ENCODE measurements at places on chromosomes 7 and 10.

DNA sequence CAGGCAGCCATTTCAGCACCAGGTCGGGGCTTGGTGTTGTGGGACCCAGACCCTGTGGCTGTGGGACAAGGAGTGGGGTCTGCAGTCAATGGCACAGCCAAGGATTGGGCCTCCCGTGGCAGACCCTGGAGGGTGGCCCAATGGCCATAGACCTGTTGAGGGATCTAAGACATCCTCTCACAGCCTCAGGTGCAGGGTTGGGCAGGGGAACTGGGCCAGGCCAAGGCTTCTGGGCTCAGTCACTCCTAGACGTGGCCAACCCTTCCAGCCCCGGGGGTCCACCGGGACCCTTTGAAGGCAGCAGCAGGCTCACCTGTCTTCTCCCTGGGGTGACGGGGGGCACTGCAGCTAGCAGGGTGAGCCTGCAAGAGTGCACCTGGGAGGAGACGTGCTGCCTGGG lies 45.7 kb upstream of the DPYSL4 start:
- no peak for DNase-seq

DNA sequence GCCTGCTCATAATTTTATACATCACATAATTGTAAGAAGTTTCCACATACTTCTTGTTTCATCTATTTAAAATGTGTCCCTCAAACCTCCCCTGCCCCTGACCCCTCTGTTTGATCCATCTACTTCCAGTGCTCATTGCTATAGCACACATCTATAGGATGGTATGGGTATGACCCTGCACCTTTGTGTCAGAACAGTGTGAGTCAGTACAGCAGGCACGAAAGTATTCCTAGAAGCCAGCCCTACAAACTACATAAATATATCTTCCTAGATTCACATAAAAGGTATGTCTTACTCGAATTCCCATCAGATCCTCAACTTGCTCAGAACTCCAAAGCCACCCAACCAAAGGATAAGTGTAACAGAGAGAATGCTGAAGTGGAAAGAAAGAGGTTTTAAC lies 25.7 kb upstream of the ING3 start:
- no peak for DNase-seq

- DNase-seq, result no peak
These were observed 12.2 kb downstream of the AQP1 start for GRCh38 chr7:30923774-30924413.

- peak; percentile 35 for DNase-seq
These were observed 126.4 kb upstream of the ZNF746 start for GRCh38 chr7:149624006-149624405.

DNA sequence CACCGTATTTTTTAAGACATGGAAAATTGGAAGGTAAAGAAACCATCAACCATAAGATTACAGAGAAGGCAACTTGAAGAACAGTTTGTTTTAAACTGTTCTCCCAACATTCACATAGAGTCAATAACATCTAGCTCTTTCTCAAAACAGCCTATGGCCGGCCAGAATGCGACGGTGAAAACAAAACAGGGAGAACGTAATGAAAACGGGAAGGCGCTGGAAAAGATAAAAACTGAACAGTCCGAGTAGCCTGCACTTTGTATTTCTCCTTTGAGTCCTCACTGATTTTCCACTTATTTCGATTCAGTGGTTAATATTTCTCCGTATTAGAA lies 637 bp downstream of the MICU1 start:
- DNase-seq, result no peak

DNA sequence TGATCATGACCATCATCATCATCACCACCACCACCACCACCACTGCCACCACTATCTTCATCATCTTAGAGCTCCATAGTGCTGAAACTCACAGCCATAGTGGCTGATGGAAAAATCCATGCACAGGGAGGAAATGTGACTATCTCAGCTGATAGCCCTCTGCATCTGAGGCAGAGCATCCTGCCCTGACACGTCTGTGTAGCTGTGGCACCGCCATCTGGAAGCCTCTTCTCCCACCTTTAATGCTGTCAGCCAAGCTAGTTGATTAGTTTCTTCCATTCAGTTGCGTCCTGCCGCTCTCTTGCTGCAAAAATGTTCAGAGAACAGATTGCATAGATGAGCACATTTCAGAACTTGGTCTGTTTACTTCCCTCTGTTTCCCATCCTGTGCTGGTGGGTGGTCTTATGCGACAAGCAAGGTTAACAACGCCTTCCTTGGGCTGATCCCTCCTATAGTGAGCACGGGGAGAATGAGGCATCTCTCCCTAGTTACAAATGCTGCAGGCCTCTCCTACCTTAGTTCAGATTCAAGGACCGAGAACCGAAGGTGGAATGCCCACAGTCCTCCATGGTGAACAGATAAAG lies 478.6 kb downstream of the PLXNA4 start:
- no peak for DNase-seq

- DNase-seq, result no peak
These were observed 182.2 kb upstream of the FZD1 start for GRCh38 chr7:91082038-91082437.

DNA sequence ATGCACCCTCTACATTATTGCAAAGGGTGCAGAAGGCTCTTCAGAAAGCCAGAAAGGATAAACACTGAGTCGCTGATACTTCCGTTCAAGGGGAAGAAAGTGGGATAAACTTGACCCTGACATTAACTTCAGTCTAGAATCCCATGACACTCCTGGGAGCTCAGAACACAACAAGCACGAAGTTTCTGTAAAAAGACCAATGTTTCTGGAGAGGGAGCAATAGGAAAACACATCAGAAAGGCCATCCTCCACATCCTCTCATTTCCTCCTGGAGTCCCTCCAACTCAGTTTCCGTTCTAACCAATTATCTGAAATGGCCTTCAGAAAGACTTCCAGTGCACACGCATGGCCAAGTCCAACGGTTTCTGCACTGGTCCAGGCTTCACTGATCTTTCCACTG lies 113.5 kb downstream of the SORBS1 start:
- no peak for DNase-seq

- DNase-seq, result no peak
These were observed 65.7 kb downstream of the AOAH start for GRCh38 chr7:36658335-36659171.

- DNase-seq, result no peak
These were observed at the start of gene ACTL6B for GRCh38 chr7:100655908-100656674. Gene ACTL6B (minus strand): TSS chr7:100656448. CDS start chr7:100656354, 94 bp downstream.

GRCh38 chr10:124180947-124181549 lies 87.7 kb upstream of the CHST15 start:
- no peak for DNase-seq

DNA sequence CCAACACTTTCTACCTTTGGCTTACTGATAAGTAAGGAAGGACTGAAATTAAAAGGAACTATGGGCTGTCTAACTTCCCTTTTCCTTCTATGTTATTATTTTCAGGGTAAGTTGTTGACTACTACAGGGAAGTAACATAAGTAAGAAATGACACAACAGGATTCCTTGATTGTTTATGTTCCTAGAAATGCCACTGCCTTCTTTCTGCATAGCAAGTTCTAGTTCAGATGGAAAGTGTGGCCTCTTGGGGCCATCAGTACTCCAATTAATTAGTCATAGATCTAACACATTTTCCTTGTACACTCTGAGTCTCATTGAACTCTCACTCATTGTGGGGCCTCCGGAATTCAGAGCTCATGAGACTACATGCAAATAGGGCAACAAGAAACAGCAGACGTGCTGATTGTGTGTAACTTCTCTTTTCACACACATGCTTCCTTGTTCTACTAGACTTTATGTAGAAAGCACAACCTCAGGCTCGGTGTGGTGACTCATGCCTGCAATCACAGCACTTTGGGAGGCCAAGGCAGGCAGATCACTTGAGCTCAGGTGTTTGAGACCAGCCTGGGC lies 35.3 kb upstream of the HIBADH start:
- DNase-seq, result no peak

GRCh38 chr7:153406486-153406872 lies 645.7 kb upstream of the DPP6 start:
- no peak for DNase-seq
